ENCODE measurements at places on chromosomes 5 and 9.

DNA sequence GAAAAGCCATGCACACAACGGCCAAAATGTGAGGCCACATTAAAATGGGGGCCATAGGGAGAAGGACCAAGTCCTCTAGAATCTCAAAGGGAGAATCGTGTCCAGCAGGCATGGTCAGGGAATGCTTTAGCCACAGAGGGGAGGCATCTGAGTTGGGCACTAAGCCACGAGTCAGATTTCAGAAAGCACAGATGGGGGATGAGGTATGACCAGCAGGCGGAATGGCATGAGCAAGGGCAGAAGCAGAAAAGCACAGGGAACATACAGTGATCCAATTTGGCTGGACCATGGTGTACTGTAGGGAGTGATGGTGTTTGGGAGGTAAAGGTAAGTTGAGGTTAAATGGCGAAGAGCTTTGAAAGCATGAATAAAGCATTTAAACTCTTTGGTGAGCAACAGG is 214.6 kb downstream of the TLE1 start:
- DNase-seq: no peak

DNA sequence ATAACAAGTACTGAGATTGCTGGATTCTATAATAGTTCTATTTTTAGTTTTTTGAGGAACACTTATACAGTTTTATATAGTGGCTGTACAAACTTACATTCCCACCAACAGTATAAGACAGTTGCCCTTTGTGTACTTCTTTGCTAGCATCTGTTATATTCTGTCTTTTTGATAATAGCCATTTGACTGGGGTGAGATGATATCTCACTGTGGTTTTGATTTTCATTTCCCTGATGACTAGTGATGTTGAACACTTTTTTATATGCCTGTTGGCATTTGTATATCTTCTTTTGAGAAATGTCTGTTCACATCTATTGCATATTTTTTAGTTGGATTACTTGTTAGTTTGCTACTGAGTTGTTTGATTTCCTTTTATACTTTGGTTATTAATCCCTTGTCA is 204.1 kb upstream of the SMC2 start:
- no peak for DNase-seq

- DNase-seq: no peak
These were observed 36.1 kb upstream of the UBE2D2 start for GRCh38 chr5:139524940-139525585.

GRCh38 chr5:178307267-178308045 is 74.9 kb upstream of the PHYKPL start:
- no peak for DNase-seq

DNA sequence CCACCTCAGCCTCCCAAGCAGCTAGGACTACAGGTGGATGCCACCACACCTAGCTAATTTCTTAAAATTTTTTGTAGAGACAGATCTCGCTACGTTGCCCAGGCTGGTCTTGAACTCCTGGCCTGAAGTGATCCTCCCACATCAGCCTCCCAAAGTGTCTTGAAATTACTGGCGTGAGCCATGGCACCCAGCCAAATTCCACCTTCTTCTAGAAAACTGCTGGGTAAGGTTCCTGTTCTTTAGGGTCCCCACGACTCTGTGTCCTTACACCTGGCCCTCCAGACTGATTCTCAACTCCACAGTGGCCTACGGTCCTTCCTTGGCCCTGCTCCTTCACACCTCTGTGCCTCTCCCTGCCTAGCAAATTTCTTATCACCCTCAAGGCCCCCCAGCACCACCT is 1.9 kb downstream of the MAPK9 start:
- no peak for DNase-seq

DNA sequence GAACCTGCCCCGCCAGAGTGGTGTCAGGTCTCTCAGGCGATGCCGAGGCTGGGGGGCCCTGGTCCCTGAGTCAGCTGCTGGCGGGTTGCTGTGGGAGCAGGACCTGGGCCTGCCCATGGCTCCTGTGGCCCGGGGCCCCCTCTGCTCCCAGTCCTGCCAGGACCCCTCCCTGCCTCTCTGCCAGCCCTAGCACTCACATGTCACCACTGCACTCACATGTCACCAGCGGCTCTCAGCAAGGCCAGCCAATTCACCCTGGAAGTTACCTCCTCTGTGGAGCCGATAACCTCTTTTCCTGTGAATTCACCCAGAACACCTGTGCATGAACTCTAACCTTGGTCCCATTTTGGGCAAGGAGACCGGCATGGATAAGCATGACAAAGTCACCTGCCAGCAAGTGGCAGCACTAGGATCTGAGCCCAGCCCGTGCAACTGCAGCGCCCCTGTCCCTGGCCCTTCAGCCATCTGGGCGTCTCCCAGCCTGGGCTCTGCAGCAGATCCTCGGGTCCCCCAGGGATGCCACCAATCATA is 170.2 kb downstream of the GAPVD1 start:
- DNase-seq: no peak

GRCh38 chr5:173755319-173755718 is 132.8 kb upstream of the CPEB4 start:
- no peak for DNase-seq

GRCh38 chr5:59021837-59022514 is 439.1 kb downstream of the RAB3C start:
- no peak for DNase-seq

DNA sequence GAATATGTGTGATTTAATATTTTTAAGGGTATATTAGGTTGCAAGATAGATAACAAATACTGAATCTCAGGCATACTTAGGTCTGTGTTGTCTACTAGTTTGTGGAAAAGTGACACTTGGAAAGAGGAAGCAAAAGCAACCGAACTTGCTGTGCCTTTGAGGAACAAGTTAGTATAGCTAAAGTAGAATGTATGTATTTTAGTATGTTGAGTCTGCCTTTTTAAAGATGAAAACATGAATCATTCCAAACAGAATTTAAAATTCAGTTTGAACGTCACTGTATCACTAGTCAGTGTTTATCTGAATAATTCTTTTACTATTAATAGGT is 12.9 kb downstream of the TLE4 start:
- no peak for DNase-seq
